Forelimb muscle (tissue), 1 donor: ENCODE measurements at places on chromosomes 6 and 20. TPM values are rescaled to one million over a fixed set of nuclear protein-coding genes. Genes with fewer than 3 reads are reported as not detected.
A peak's percentile ranks its signal among the peaks of the same experiment; 100 is the strongest.

DNA sequence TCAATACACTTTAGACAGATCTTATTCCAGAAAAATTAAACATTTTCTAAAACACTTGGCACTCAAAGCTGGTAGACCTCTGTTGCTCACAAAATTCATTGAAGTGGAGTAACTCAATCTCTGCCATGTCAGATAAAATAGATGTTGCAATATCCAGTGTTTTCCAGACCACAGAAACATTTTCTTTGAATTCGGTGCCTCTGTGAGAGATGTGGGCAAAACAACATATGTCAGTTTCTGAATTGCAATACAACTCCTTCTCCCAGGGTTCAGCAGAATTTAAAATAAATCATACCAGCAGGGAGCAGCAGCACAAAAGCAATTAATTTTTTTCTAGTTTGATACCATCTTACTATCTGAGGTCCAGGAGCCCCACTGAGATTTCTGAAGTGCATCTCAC is 11.3 kb upstream of the PKHD1 start:
- DNase-seq: no peak

DNA sequence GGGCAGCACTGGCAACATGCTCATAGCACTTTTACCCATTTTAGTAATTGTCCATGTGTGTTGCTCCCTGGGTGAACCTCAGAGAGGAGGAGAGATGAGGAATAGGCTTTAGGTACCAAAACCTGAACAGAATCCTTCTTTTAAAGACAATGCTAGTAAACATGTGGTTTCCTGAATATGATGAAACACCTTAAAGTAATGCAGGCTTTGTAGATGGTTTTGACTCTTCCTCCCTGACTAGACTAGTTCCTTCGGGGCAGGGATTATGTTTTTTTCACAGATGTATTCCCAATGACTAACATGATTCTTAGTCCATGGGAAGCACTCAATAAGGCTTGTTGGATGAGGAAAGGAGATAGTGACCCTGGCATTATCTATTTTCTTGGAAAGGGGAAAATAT is 367.6 kb upstream of the JAG1 start:
- no peak for DNase-seq

DNA sequence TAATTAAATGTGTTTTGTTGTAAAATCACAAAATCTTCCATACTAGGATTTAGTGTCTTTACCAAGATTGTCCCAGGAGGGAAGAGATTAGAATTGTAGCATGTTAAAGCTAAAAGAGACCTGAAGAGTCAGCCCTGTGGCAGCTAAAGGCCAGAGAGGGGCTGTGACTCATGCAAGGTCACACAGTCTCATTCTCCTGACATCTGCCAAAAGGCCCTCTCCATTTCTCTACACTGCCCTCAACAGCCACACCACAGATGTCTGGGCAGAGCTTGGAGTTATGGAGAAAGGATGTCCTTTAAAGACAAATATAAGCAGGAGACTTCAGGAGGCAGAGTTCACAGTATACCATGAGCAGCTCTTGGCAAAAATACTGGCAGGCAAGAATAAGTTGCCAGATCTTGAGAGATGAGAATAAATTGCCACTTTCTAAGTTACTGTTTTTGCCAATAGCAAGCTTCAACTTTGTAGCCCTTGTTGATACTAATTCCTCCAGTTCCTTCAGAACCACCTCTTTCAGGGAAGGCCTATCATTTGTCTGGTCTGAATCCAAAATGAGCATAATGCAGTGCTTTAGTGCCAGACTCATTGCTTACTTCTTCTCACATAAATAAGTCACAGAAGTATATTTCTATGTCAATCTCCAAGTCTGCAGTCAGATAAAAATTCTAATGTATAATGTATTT is 41.7 kb downstream of the AKIRIN2 start:
- DNase-seq: no peak

- peak; percentile 31 for DNase-seq
These were observed 35.7 kb downstream of the KCNB1 start for GRCh38 chr20:49446808-49447207.

GRCh38 chr6:107786179-107786578 is 37.9 kb downstream of the SCML4 start:
- no peak for DNase-seq

DNA sequence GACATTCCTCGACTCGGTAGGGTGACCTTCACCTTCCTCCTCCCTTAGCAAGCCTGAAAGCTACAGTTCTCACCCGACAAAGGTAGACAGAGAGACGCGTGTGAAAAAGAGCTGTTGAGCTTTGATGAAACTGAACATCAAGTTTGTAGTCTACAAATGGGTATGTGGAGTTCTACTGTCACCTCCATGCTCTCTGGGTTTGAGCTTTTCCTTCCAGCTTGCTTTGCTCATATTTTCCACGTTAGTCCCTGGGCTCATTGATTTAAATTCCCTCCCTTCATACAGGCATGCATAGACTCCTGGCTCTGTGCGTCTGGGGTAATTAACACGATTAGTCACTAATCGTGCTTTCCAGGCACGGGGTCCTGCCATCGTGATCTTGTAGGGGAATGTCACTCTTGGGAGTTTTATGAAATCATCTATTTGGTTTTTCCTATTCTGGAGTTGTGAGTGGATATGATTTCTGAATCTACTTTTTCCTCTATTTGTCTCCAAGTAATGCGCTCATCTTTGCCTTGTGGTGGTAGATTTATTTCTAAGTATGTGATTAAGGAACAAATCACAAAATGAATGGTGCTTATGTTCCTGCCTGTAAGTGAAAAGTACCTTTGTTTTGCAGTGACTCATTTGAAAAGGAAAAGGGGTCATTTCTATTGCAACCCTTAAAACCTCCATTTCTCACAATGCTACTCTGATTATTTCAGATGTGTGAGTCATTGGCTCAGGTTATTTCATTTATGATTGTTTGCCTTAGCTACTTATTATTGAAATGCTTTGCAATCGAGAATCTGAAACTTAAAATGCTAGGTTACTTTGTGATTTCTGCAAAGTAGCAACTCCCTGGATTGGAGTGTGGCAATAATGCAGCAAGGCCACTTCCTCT is 154.6 kb downstream of the ZDHHC14 start:
- DNase-seq: peak; percentile 46

- DNase-seq: no peak
These were observed 402.5 kb upstream of the FKBP1C start for GRCh38 chr6:62808565-62809293.

GRCh38 chr6:99276747-99277146 is 72.7 kb downstream of the FAXC start:
- no peak for DNase-seq

DNA sequence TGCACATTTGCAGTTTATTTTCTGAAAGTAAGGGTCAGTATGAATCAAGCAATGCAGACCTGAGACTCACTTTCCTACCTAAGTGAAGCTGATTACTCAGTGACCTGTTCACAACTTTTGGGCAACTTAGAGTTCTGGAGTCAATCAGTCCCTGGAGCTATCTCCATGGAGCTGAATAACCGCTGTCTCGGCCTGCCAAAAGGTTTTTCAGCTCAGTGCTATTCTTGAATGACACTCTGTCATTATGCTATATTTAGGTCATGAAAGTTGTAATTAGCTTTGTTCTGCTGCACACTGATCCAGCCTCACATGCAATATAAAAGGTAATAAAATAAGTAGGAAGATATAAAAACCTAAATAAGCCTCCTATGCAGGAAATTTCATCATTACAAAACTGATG is 356.0 kb downstream of the BMP2 start:
- DNase-seq: no peak

GRCh38 chr6:83247471-83247870 is 54.3 kb downstream of the RWDD2A start:
- no peak for DNase-seq

DNA sequence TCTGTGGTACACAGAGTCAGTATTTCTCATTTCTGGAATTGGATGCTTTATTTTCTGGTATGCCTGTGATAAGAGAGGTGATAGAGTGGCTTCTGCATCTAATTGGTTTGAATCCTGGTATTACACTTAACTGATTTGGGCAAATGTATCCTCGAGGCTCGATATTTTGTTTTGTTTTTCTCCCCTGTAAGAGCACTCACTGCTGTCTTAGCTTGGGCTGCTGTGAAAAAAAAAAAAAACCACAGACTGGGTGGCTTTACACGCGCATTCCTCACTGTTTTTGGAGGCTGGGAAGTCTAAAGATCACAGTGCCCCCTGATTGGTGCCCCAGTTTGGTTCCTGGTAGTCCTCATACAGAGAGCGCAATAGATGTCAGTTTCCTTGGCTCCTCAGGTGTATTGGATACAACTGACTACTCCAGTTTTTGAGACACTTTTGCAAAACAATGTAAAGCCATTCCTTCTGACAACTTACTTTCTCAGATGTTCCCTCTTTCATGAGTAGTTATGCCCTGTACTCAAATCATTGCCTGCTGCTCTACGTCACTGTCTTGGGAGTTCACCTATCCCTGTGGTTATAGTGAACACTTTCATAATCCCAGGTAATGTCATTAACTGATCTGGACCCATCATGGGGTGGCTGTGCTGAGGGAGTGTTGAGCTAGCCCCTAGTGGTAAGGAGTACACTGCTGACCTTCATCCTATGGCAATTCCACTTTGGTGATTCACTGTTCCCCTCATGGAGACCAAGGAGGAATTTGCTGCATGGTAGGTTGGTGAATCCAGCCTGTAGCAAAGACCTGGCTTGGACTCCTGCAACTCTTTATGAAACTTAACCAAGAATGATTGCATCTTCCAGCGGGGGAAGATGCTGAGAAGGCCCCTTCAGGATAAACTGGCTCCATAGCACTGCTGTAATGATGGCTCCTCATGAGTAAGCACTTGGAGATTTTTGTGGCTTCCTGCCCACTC is 3.5 kb upstream of the ACAT2 start:
- DNase-seq: no peak

- no peak for DNase-seq
These were observed 19.7 kb downstream of the PLCB4 start for GRCh38 chr20:9088556-9088955.

DNA sequence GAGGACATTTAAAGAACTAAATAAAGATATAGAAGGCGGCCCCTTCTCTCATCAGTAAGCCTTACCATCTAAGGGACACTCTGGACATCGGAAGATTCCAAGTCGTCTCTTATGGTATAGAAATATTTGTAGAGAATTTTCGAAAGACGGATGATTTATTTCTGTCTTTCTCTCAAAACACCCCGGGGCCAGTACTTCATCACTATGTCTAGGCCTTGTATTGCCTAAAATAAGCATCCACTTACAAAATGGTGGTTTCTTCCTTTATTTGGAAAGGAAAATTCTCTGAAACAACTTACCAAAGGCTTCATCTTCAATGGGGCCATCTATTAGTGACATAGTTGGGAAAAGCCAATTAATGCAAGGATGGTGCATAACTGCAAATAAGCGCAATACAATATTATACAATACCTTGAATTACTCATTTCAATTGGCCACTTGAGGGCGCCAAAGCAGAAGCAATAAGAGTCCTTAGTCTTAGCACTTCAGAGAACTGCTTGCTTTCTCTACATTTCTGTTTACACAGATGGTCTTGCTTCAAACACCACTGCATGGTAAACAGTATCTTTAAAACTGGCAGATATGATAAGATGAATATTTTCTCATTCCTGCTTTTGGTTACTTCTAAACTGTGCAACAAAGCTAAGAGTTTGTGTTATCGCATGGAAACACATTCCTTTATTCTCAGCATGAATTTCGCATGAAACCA is 113.2 kb downstream of the VIP start:
- peak; percentile 26 for DNase-seq

- DNase-seq: no peak
These were observed 22.2 kb downstream of the SERPINB6 start for GRCh38 chr6:2949121-2949520.

- no peak for DNase-seq
These were observed 450.2 kb downstream of the CDC5L start for GRCh38 chr6:44837741-44838140.

GRCh38 chr6:1496836-1497760 is 107.7 kb downstream of the FOXF2 start:
- no peak for DNase-seq

The SLC35D3 gene
- 0.06 TPM for polyA plus RNA-seq

The IP6K3 gene
- polyA plus RNA-seq: 33.1 TPM

The SLC32A1 gene
- polyA plus RNA-seq: not detected

The LIN28B gene
- polyA plus RNA-seq: 0.05 TPM

The BHLHE23 gene
- not detected for polyA plus RNA-seq

The LST1 gene
- 7.4 TPM for polyA plus RNA-seq

The OLIG3 gene
- polyA plus RNA-seq: not detected

The ENPP1 gene
- 11.3 TPM for polyA plus RNA-seq

The BNIP5 gene
- 0.09 TPM for polyA plus RNA-seq
